ENCODE measurements at places on chromosomes 4 and X.

DNA sequence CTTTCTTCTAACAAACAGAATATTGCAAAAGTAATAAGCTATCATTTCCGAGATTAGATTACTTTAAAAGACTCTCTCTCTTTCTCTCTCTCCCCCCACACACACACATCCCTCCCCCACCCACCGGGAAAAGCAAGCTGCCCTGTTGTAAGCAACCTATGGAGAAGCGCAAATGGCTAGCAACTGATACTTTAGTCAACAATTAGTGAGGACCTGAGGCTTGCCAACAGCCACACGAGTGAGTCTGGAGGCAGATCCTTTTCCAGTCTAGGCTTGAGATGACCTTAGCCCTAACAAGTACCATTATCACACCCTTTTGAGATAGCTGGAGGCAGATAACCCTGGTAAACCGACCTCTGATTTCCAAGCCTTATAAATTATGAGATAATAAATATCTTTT lies 19.7 kb upstream of the ADGRL3 start:
- no peak for DNase-seq

GRCh38 chrX:147763131-147763530 lies 148.6 kb upstream of the FMR1 start:
- no peak for DNase-seq

GRCh38 chrX:39508300-39508692 lies 589.5 kb downstream of the BCOR start:
- no peak for DNase-seq

- DNase-seq = no peak
Observed at GRCh38 chr4:94889946-94890345, 132.2 kb downstream of the BMPR1B start.

GRCh38 chr4:126071346-126072333 lies 756.9 kb downstream of the FAT4 start:
- no peak for DNase-seq

DNA sequence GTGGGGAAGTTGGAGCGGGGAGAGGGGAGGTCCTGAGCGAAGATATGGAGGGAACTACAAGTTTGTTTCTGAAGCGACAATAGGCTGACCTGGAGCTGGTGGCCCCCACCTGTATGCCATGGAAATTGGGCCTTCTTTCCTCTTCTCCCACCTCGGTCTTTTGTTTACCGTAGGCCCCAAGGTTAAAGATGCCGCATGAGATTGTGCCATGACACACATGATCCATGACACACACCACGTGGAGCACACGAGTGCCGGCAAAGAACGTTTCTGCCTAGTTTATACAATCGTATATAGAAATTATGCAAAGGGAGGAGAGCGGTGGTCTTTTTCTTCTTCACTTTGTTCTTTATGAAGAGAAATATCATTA lies 408 bp downstream of the TMEM33 start:
- DNase-seq = no peak

DNA sequence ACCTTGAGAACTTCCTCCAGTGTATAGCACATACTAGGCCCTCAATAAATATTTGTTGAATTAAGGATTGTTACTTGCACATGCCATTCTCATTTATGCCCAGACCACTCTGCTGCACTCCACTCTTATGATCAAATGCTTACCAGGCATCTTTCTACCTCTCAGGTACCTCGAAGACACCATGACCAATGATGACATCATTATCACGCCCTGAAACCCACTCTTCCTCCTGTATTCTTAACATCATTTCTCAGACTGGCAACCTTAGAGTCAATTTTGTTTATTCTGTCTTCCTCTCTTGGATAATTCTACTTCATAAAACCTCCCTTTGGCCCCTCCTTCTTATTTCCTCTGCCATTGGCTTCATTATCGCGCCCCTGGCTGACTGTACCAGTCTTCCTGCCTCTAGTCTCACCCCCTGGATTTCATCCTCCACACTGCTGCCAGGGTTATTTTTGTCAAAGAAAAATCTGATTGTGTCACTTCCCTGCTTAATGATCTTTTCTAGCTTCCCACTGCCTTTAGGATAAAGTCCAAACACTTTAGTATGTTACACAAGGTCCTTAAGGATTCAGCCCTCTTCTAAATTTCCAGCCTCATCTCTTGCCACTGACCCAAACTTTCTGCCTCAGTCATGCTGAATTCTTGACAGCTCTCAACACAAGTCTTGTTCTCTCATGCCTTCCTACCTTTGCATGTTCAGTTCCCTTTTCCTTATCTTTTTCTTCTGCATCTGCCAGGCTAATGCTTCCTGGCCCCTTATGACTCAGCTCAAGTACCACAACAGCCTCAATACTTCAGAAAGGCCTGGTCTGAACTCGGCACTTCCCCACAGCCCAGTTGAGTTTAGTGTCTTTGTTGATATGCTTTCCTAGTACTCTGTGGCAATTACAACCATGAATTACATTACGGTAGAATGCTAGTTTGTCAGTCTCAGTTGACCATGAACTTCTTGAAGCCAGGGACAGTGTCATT lies 45.8 kb downstream of the HDAC8 start:
- no peak for DNase-seq

GRCh38 chrX:35841872-35842271 lies 43.7 kb downstream of the MAGEB16 start:
- DNase-seq = no peak

DNA sequence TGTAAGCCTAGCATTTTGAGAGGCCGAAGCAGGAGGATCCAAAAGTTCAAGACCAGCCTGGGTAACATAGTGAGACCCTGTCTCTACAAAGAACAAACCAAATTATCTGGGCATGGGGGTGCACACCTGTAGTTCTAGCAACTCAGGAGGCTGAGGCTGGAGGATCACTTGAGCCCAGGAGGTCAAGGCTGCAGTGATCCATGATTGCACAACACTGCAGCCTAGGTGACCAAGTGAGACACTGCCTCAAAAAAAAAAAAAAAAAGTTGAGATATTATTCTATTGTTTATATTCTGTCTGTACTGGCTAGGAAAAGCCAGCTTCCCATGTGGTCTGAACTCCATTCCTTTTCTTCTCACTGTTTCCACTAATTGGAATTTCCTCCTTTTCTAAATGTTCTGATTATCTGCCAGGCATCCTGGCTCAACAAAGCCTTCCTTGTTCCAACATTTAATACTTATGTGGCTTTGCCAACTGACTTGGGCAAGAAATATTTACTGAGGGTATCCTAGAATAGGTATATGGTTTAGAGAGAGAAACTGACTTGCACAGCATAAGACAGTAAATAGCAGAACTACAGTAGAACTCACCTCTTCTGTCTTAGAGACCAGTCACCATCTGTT lies 175.2 kb upstream of the ADAMTS3 start:
- DNase-seq = no peak

DNA sequence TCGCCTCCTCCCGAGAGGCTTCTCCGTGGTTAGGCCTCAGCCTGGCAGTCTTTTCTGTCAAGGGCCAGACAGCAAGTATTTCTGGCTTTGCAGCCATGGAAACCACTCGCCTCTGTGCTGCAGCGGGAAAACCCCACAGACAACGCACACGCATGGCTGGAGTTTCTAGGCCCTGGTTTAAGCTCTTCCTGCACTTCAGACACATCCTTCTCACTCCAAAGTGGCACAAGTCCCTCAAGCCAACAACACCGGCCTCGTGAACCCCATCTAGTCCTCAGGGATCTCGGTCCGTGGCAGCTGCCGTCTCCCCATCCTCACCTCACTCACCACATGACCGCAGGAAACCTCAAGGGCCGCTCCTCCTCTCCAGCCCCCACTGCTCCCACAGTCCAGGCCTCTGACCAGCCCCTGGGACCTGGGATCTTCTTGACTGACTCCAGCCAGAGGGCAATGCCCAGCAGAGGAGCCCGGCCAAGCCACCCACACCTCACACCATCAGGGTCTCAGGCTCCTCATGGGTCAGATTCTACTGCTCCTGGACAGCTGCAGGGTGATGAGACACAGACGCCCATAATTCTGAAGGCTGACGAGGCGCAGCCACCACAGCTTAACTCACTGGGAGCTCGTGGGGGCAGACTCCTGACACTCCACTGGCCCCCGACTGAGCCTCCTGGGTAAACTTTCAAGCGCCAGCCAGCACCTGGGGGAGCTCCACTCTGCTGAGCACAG lies 21.7 kb downstream of the LETM1 start:
- no peak for DNase-seq

GRCh38 chr4:187558391-187558790 lies 437.2 kb upstream of the ZFP42 start:
- DNase-seq = no peak

DNA sequence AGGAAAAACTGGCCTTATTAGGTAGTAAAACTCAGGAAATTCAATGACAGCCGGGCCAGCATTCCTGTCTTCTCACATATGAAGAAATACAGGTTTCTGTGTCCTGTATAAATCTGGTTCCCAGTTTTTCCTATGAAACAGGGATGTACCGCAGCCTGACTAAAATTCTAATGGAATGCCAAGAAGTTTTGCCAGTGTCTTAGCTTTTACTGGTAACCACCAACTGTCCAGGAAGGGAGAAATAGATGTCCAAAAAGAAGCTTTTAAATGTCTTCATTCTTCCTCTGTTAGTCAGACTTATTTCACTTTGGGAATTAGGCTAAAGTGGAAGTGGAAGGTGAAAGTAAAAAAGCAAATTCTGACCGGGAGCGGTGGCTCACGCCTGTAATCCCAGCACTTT lies 108.0 kb upstream of the TBL1X start:
- no peak for DNase-seq

DNA sequence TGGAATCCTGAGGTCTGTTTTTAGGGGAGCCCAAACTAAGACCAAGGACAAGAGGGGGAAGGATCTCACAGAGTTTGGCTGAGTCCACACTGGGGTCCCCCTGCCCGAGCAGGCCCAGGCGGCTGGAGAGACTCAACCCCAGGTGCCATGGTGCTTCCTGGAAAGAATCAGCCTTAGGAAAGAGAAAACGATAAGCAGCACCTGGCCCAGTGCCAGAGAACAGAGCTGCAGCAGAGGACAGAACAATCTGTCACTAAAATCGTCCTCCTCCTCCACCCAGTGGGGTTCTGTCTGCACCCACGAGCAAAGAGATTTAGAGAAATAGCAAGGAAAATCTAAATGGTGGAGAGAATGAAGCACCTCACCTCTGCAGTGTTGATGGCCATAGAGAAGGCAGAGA lies 470.5 kb downstream of the BCOR start:
- DNase-seq = no peak

DNA sequence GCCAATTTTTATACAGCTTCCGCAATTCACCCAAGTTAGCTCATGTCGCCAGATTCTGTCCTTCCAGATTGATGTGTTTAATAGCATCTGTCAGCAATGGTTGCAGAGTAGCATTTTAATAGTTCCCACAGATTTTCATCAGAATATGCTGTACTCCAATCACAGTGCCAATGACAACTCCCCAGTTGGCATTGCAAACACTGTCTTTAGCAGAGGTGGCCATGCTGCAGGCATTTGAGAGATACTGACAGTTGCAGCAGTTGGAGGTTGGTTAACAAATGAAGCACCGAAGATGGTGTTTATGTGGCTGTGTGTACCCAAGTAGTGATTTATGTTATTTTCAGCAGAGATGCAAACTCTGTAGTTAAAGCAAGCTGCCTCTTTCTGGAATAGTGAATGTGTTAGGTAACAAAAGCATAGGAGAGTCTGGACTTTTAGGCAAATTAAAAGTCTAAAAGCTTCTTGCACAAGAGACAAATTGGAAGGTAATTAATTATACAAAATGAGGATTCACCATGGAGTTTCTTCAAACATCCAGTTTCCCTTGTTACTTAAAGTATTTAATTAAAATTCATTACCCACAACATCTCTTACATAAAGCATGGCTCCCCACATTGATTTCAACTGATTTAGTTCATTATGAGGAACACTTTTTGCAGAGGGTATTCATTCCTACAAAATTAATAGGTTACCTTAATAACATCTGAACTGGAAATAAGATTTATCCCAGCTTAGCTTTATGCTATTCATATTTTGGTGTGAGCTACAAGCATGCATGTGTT lies 65.2 kb downstream of the PARM1 start:
- no peak for DNase-seq

DNA sequence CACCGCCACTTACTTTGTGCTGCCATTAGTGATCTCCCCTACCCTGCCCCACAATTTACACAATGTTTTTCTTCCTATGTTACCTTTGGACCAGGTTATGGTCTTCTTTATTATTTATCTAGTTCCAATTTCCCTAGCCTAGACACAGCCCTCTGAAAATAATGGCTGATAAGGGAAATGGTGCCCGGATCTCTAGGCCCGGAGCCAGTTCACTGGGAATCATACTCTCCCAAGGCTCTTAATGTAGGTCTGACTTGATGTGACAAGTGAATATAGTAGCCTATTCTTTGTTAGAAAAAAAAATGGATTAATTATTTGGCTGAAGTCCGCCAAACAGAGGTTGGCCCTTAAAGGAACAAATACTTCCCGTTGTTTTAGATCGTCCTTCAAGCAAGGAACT lies 208.0 kb downstream of the RELL1 start:
- no peak for DNase-seq

GRCh38 chr4:27484216-27484615 lies 623.6 kb downstream of the STIM2 start:
- DNase-seq = no peak

GRCh38 chr4:6437826-6438238 lies 34.6 kb downstream of the PPP2R2C start:
- no peak for DNase-seq

GRCh38 chr4:145339075-145339725 lies 142.5 kb upstream of the SMAD1 start:
- DNase-seq = no peak

GRCh38 chr4:184310171-184310567 lies 92.5 kb upstream of the ENPP6 start:
- DNase-seq = no peak

GRCh38 chr4:183200453-183200852 lies 101.4 kb downstream of the WWC2 start:
- peak; percentile 3 for DNase-seq

GRCh38 chr4:53616219-53616618 lies 24.9 kb upstream of the LNX1 start:
- no peak for DNase-seq

DNA sequence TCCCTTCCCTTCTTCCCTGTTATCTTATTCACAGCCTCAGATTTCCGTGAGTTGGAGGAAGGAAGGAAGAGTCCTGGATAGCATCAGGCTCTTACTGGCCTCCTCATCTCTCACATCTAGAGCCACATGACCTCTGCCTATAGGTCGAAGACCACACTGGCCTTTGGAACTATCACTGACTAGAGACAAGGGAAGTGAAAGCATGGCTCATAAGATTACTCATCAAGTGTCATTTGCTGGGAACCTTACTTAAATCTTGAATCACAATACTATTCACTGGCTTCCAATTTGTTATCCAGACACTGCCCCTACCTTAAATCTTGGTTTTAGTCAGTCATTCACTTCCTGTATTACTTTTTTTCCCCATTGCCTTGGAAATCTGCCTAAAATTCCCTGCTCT lies 61.6 kb upstream of the MTMR8 start:
- no peak for DNase-seq

GRCh38 chr4:38284294-38285030 lies 324.3 kb downstream of the PTTG2 start:
- DNase-seq = no peak

DNA sequence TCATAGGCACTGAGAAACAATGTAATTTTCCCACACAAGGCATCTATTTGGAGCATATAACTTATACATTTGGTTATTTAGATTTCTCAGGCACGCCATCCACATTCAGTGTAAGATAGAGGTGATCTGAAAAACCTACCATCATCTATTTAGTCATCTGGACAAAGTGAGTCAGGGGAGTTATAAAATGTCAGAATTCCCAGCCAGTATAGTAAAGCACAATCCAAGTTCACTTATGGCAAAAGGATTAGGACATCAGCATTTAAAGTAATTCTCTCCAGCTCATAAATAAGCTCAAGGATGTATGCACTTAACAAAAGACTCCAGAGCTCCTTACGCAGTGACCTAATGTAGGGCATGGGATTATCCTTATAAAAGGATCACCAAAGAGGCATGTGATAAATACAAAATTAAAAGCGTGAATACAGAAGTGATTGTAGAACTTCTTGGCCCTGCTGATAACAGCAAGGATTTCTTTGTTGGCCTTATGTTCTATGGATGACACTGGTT lies 65.3 kb upstream of the DCLK2 start:
- no peak for DNase-seq

Measured in caudate nucleus (tissue), 63 donors.